ENCODE measurements at places on chromosomes 1 and 21. TPM values are rescaled to one million over a fixed set of nuclear protein-coding genes. Genes with fewer than 3 reads are reported as not detected.
A peak's percentile ranks its signal among the peaks of the same experiment; 100 is the strongest.

The KRTAP20-3 gene
- not detected for total RNA-seq

The TARDBP gene
- total RNA-seq, result 59.1 TPM

DNA sequence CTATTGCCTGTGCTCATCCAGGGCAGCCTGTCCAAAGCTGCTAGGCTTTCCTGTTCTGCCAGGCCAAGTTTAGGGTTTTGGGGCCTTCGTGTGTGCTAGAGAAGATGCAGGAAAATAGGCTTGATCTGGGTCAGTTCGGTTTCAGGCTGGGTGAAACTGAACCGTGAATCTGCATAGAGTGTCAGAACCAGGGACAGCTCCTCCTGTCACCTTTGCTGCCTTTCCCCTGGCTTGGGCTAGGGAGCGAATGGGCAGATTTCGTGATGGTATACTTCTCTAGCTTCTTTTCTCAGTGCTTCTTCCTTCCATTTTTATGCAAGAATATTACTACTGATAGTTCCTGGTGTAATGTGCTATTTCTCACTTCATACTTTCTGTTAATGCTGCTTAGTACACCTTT is 6.0 kb upstream of the AGO1 start:
- DNase-seq, result no peak

DNA sequence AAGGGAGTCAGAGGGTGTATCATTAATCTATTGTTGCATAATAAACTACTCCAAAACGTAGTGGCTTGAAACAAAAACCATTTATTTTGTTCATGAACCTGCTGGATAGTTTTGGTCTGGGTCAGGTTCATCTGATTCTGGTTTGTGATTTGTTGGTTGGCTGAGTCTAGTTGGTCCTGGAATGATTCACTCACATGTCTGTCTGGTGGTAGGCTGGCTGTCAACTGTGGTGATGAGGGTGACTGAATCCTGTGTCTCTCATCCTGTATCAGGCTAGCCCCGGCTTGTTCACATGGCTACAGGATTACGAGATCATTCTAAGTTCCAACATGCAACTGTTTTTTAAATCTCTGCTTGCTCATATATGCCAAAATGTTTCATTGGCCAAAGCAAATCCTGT is 22.5 kb upstream of the SIKE1 start:
- DNase-seq, result no peak

DNA sequence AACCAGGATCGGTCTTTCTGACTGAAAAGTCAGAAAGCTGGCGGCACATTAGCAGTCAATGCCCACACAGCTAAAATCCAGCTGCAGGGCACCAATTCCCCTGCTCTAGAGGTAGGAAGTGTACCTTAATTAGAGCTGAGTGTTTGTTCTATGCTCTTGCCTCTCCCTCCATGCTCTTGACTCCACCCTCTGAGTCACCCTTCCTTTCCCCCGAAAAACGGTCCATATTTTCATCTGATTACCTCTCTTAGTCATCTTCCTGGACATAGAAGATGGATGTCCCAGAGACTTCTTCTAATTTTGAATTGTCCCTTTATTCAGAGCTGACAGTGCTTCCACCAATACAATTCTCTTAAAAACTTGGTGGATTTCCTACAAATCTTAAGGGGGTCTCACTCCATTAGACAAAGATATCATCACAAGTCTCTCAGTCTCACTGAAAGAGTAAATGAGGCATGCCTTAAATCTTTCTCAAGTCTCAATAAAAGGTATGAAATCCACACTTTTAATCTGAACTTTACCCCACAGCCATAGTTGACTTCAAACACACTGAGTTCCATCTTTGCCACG is 44.1 kb upstream of the SLC19A1 start:
- no peak for DNase-seq

The SNX7 gene
- 8.3 TPM for total RNA-seq

DNA sequence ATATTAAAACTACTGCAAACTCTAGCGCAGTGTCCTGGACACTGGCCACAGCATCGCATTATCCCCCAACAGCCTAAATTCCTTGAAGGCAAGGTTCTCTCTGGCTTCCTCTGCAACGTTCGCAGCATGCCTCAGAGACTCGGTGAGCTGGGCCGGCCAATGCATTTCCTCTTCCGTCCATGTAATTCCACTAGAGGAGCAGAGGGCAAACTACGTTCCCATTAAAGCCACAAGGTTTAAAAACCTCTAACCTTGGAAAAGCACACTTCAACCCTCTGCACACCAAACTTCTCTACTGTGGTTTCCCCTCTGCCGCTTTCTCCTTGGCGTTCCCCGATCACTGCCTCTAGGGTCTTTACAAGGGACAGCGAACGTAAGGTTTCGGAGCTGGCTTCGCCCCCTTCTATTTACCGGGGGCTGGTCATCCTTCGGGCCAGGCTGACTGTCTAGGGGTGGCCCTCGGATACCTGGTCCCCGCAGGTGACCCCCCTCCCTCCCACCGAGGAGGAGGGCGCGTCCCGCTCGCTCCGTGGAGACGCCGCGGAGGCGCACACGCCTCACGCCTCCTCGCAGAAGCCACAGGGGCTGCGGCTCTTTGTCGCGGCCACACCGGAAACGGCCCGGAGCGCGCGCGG is 456 bp upstream of the SMYD2 start:
- peak; percentile 53 for DNase-seq

DNA sequence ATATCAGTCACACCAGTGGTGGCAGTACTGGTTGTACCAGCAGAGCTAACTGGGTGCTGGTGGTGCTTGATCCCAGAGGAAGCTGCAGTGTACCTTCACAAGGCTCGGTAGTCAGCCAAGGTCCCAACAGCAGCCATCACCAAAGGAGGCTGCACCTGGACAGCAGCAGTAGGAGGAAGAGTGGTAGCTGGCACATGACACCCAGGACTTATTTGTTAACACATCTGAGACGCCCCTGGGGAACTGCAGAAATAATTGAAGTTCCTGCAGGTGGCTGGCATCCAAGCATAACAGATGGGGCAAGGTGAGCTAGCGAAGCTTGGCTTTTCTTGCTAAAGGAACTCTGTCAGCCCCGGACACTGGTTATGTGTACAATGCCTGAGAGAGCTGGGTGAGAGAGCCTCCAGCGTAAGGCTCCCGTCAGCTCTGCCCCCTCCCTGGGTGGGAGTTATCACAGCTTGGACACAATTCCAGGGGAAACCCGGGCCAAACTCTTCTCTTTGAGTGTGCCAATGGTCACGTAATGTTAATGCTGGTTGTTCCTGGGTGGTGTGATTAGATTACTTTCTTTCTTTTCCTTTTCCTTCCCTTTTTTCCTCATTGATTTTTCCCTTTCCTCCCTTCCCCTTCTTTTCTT is 29.1 kb upstream of the PARP1 start:
- DNase-seq, result no peak

The VHLL gene
- not detected for total RNA-seq

DNA sequence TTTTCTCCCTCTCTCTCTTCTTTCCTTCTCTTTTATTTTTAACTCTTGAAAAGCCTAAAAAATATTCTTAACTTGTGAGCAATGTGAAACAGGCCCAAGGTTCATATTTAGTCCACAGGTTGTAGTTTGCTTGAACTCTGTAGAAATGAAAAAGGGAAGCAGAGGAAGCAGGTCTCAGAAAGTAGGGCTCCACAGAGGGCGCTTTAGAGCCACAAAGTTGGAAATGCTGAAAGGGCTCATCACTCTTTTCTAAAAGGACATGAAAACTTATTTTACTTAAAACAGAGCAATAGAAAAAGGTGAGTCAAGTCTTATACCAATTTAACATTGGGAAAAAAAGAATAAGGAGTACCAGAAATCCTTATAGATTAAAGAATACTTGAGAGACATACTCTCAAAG is 247.0 kb downstream of the USP25 start:
- DNase-seq, result no peak

DNA sequence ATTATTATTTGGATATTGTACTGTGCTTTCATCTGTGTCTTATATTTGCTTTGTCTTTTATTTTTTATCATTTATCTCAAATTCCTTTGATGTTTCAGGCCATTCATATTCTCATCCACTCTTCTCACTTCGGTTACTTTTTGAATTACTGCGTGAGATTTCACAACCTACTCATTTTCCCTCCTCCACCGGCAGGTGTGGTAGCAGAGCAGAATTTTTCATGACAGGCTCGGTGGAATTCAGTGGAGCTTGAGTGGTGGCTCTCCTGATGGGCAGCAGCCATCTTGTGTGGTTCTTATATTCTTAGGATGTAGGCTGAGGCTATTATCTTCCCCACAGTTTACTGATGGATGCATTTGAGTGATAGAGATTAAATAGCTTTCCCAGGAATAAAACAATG is 92.3 kb upstream of the IVNS1ABP start:
- no peak for DNase-seq

GRCh38 chr1:6860401-6860800 is 75.1 kb downstream of the CAMTA1 start:
- no peak for DNase-seq

GRCh38 chr1:973459-974292 is 7.4 kb downstream of the PLEKHN1 start:
- no peak for DNase-seq

- no peak for DNase-seq
Measured at GRCh38 chr1:22635436-22635835, 992 bp upstream of the C1QA start.

- no peak for DNase-seq
Measured at GRCh38 chr1:238404481-238404880, 513.8 kb upstream of the ZP4 start.

DNA sequence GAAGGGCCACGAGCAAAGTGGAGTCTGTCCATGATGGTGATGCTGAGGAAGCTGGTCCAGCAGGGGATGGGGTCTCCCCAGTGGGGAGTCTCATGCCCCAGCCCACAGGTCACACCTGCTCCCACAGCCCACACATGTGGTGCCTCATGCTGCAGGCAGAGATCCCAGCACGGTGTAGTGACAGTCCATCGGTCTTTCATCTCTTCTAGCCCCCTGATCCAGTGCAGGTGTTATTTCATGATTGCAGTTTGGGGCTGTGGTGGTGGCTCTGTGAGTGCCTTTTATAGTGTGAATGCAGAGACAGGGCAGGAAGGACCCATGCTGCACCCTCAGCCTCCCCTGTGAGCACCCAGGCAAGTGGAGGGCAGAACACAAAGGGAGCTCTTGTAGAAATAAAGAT is 45.0 kb downstream of the UBASH3A start:
- no peak for DNase-seq

- DNase-seq, result no peak
Measured at GRCh38 chr1:235708390-235708962, 58.9 kb upstream of the GNG4 start.

GRCh38 chr1:39333296-39333695 is 128.8 kb downstream of the MACF1 start:
- no peak for DNase-seq

DNA sequence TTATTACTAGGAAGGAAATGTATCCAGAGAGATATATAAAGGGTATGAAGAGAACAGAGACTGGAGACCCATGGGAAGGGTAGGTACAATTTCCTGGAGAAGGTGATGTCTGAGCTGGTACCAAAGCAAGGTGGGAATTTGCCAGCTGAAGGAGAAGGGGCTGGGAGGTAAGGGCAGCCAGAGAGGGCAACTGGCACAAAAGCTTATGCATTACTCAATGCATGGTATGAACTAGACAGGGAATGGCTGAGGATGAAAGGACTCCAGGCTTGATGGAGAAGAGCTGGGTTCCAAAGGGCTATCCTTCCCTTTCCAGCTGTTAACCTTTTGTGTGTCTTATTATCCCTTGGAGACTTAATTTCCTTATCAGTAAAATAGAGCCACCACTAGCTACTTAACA is 113.6 kb upstream of the GADD45A start:
- peak; percentile 64 for DNase-seq

The MOB3C gene
- total RNA-seq, result 5.3 TPM

The CCDC190 gene
- not detected for total RNA-seq

The KCNH1 gene
- total RNA-seq, result 0.08 TPM

DNA sequence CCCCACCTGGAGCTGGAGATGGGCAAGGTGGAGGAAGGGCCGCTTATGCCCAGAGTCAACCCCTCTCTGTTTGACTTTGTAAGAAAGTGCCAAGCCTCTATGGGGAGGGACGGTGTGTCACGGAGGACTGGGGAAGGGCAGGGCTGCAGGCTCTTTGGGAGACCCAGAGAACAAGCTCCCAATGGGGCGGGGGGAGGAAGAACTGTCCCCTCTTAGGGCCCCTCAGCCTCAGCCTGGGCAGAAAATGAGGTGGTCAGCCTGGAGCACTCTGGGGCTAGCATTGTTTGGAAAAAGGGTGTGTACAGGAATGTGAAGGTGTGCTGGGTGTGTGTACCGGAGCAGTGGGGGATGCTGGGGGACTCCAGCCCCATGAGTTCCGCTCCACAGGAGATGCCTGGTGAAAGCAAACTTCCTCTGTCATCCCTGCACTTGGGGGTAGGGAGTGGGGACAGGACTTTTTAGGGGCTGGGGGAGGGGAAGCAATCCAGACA is 1.2 kb upstream of the INAVA start:
- no peak for DNase-seq

The CFAP141 gene
- not detected for total RNA-seq

The CADM3 gene
- total RNA-seq, result 0.20 TPM

The C21orf91 gene
- total RNA-seq, result 4.7 TPM

The AGO4 gene
- total RNA-seq, result 7.0 TPM

- no peak for DNase-seq
Measured at GRCh38 chr1:242764161-242764560, 239.7 kb upstream of the PLD5 start.

- no peak for DNase-seq
Measured at GRCh38 chr1:182235604-182235951, 156.0 kb downstream of the GLUL start.

The SYTL1 gene
- total RNA-seq, result 0.81 TPM

The NBPF10 gene
- 1.4 TPM for total RNA-seq

DNA sequence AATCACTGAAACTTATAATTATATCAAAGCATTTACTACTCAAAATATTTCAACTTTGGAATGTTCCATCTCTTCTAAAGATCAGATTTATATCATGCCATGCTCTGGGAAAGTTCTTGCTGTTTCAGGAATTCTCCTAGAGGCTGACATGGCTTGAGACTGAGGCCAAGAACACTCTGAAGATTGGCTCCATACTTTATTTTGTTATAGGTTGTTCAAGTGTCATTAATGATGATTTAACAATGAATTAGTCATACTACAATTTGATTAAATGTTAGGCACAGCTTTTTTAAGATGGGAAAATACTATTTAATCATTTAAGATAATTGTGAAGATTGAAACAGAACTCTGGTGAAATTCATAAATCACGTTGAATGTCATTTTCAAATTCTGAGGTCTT is 255.4 kb downstream of the GREM2 start:
- DNase-seq, result no peak

The SPRR5 gene
- not detected for total RNA-seq

GRCh38 chr1:169115891-169116585 is 9.5 kb downstream of the ATP1B1 start:
- peak; percentile 79 for DNase-seq

GRCh38 chr1:116740296-116740695 is 13.9 kb upstream of the CD2 start:
- DNase-seq, result peak; percentile 27

DNA sequence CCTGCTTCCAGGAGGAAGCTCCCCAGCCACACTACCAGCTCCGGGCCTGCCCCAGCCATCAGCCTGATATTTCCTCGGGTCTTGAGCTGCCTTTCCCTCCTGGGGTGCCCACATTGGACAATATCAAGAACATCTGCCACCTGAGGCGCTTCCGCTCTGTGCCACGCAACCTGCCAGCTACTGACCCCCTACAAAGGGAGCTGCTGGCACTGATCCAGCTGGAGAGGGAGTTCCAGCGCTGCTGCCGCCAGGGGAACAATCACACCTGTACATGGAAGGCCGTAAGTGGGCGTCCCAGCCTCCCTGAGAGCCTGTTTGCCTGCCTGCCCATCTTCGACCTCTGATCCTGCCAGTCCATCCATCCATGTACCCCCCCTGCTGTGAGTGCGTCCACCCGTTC is 3.6 kb downstream of the ECM1 start:
- DNase-seq, result no peak

All from left lobe of liver (tissue), 2 donors.